ENCODE measurements at places on chromosomes 4 and X. TPM values are rescaled to one million over a fixed set of nuclear protein-coding genes. Genes with fewer than 3 reads are reported as not detected.

Gene SYTL4
- total RNA-seq, result 5.9 TPM

Gene FAM47A
- total RNA-seq, result not detected

Gene ZNF157
- total RNA-seq, result under 0.01 TPM

Gene LRIT3
- total RNA-seq, result not detected

Gene CSN1S1
- total RNA-seq, result not detected

Gene BEND4
- total RNA-seq, result not detected
